Caco-2 (cell line): ENCODE measurements at places on chromosomes 12 and 14. TPM values are rescaled to one million over a fixed set of nuclear protein-coding genes. Genes with fewer than 3 reads are reported as not detected.

The SYT1 gene
- 0.39 and 1.2 TPM in 2 replicates for total RNA-seq

The SMOC1 gene
- total RNA-seq, result 0.12 and 0.14 TPM in 2 replicates

GRCh38 chr12:2479851-2480535, 314.8 kb upstream of the FKBP4 start:
- no peak for DNase-seq

The RAP1B gene
- 216 and 239 TPM in 2 replicates for total RNA-seq

GRCh38 chr12:62320054-62320453, 59.9 kb downstream of the USP15 start:
- no peak for DNase-seq

The ADGRD1 gene
- total RNA-seq, result 3.6 and 3.7 TPM in 2 replicates

The RPGRIP1 gene
- total RNA-seq, result 0.12 TPM in 1 of 2 replicates, not detected in the other

- peak; percentile 86 for DNase-seq
Observed at GRCh38 chr12:53696285-53696654, 20.4 kb upstream of the ATP5MC2 start.

DNA sequence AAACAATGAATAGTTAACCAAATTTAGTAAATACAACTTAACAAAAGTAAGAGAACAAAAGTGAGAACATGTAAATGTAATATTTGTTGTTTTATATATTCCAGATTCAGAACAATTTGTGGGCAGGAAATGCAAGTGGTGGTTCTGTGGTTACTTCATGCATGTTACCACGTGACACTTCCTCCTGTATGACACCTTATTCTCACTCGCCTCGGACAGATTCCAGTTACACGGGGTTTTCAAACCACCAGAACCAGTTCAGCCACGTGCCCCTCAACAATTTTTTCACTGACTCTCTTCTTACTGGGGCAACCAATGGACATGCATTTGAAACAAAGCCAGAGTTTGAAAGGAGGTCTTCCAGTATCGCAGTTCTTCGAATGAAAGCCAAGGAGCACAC, 21.0 kb downstream of the ALX1 start:
- no peak for DNase-seq

DNA sequence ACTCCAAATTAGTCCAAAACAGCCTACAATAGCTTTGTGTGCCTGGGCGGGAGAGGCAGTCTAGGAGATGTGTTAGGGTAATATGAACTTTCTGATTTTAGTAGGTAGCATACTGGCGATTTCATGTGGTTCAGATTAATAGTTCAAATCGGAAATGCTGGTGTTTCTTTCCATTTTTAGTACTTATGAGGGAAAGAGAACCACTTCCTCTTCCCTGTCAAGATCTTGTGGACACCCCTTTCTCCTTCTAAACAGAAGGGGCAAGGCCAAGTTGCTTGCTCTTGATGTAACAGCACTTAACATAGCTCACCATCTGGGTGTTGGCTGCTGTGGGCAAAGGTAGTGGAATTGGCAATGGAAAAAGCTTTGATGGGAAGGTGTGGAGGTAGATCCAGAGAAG, 32.2 kb upstream of the IGF1 start:
- no peak for DNase-seq

The PAPLN gene
- total RNA-seq, result 2.7 and 3.0 TPM in 2 replicates

GRCh38 chr14:22071006-22071405, 397.4 kb upstream of the OR4E1 start:
- DNase-seq, result no peak

- peak; percentile 42 for DNase-seq
Observed at GRCh38 chr14:24734917-24735500, 101.0 kb upstream of the GZMB start.

The FIGNL2 gene
- total RNA-seq, result 3.5 and 3.6 TPM in 2 replicates

- no peak for DNase-seq
Observed at GRCh38 chr14:61469781-61470180, 148.4 kb downstream of the PRKCH start.

The PTCSC3 gene
- total RNA-seq, result not detected in 2 replicates
